Hematopoietic multipotent progenitor cell treated with erythropoietin and hydrocortisone succinate and interleukin-3 and kit ligand, for 15 days (in vitro differentiated cells): ENCODE measurements at places on chromosomes 2 and 18.

DNA sequence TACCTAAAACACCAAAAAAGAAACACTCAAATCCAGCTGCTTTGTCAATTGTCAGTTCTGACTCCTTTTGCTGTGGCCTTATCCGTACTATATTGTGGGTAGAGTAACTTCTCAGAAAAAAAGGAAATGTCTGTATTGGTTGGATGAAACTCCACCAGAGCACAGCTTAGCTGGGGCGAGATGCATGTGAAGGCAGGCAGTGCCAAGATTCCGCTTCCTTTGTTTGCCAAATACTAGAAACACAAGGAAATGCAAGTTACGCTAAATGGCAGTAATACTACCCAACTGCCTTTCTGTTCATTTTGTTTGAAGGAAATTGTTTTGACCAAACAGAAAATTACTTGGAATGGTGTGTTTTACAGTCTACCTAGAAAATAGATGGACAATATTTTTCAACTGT is 10.0 kb downstream of the KLF11 start:
- no peak for DNase-seq

GRCh38 chr2:133266926-133267590 is 301.2 kb downstream of the NCKAP5 start:
- no peak for DNase-seq

GRCh38 chr2:145007093-145007959 is 487.4 kb upstream of the ZEB2 start:
- DNase-seq = no peak

DNA sequence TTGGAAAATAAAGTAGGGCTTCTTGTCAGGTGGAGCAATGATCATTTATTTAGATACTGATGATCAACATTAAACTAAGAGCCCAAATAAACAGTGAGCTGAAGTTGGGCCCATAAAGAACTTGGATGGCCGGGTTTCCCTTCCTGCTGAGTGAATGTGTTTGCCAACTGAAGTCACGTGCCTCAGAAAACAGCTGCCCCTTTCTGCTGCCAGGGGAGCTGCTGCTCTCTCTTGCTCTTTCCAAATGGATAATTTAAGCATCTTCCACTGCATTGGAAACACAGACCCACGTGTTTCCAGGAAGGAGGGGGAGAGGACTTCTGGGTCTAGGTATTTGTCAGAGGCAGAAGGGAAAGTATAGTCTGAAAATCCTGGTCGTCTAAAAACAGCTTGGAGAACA is 22.9 kb upstream of the NCKAP5 start:
- no peak for DNase-seq

DNA sequence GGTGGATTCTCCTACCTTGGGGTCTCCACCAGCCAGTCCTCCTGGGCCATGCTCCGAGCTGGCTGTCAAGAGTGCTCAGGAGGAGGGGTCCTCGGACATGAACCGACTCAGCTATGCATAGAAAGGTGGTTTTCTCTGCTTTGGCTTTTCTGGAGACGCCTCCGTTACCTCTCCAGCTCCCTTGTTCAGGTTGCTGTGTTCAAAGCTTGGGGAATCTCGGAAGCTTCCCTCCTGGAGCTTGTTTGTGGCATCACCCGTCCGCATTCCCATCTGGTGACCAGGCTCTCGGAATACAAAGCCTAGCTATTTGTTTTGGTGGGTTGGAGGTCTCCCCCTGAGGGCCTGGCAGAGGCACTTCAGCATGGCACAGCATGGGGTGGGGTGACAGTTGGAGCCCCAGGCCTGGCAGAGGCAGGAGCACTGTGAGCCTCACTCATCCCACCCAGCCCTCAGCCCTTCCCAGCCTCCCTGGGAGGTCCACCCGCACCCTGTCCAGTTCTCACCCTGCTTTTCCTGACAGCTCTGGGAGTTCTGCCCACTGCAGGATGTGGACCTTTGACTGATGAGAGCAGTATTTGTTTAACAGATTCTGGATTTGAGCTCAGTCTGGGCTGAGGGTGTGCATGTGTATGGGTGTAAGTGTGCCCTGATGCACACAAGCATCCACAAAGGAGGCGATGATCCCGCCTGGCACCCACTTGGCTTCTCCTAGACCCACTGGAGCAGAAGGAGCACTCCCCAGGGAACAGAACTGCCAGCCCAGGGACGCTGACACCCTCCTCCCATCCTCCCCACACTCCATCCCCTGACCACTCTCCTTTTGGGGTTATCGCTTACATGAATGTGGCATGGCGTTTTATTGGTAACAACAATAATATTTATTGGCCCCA is 107.3 kb upstream of the HS6ST1 start:
- DNase-seq = no peak

GRCh38 chr2:176826984-176827668 is 385.5 kb upstream of the HNRNPA3 start:
- DNase-seq = no peak

GRCh38 chr2:239268082-239268481 is 132.7 kb downstream of the HDAC4 start:
- DNase-seq = no peak
